Forelimb muscle (tissue), 1 donor: ENCODE measurements at places on chromosomes 6 and 20. TPM values are rescaled to one million over a fixed set of nuclear protein-coding genes. Genes with fewer than 3 reads are reported as not detected.

The MLN gene
- polyA plus RNA-seq, result not detected

GRCh38 chr6:117138920-117139319 lies 126.4 kb upstream of the VGLL2 start:
- DNase-seq, result no peak

DNA sequence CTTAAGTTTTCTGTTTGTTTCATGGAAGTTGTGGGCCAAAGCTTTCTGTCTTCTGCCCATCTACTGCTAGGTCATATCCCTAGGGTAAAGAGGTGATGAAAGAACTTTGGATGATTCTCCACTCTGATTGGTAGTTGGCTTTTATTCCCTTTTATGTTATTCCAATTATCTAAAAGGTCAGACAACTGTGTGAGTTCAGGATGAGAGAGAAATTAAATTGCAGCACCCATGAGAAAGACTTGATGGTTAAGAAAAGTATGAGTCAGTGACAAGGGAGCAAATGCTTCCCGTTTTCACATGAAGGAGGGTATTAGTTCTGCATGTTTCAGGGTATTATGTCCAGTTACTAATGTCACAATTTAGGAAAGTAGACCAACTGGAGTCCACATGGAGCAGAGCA lies 136.3 kb downstream of the CD109 start:
- no peak for DNase-seq

GRCh38 chr6:80438772-80439171 lies 332.3 kb downstream of the BCKDHB start:
- no peak for DNase-seq

DNA sequence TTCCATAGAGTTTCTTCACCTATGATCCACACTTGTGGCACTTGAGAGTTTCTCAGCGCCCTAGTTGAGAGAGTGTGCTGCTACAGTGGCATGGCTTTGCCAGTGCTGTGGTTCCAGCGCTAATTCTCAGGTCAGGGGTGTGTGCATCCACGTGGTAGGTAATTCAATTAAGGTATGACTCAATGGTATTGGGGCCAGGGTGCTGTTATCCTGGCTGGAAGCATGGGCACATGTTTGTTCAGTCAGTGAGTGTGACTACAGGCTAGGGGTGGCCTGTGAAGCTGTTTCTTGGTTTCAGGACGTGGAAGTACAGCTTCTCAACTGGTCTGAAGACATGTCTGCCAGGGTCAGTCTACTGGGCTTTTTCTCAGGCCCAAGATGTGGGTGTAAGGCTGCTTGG lies 3.0 kb upstream of the SEMG2 start:
- DNase-seq, result no peak

- DNase-seq, result no peak
Measured at GRCh38 chr6:167565884-167566599, 241.2 kb downstream of the TTLL2 start.

DNA sequence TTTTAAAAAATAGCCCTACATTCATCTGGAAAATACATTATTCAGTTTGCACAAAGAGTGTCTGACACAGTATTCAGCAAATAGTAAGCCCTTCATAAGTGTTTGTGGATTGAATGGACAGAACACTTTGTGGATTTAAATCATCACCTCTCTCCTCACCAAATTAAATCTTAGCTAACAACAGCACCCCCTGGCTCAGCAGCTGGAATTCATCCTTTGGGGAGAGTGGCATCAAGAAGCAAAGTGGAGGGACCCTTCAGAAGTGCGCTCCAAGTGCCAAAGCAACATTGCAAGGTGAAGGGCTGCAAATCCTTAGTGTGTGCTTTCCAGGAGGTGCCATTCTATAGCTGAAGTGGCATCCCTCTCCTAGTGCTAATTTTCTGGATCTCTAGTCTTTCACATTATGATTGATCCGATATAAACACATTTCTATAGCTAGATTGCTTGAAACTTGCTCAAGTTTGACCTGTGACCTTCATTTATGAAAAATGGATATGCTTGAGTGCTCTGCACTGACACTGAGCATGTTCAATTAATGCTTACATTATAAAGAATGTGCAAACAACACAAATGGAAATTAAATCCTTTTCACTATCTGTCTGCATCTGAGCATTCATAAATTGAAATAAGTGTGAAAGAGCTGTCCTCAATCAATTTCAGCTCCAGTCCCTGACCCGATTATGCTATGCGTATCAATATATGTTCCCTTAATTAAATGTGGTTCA lies 891.7 kb downstream of the C6orf118 start:
- DNase-seq, result no peak

The B3GALT4 gene
- 1.6 TPM for polyA plus RNA-seq

DNA sequence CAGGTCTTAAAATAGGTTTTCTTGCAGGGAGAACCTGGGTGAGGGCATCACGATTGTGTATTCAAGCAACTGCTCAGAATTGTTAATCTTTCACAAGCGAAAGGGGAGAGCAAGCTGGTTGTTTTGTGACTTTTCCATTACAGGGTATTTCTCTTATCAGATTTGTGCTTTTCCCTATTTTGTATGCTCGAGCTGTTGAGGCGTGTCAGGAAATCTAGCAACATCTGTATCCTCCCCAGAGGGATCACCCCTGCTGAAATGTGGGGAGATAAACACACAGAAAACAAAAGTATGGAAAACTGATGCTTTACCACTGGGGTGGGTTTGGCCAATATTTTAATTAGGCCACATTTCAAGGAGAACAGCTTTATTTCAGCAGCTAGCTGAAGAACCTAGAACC lies 187.0 kb downstream of the DTNBP1 start:
- no peak for DNase-seq

GRCh38 chr6:166768761-166769160 lies 141.7 kb upstream of the RPS6KA2 start:
- no peak for DNase-seq

- DNase-seq, result no peak
Measured at GRCh38 chr6:158633127-158633526, 11.4 kb downstream of the DYNLT1 start.
